ENCODE measurements at places on chromosomes 1 and 21.

DNA sequence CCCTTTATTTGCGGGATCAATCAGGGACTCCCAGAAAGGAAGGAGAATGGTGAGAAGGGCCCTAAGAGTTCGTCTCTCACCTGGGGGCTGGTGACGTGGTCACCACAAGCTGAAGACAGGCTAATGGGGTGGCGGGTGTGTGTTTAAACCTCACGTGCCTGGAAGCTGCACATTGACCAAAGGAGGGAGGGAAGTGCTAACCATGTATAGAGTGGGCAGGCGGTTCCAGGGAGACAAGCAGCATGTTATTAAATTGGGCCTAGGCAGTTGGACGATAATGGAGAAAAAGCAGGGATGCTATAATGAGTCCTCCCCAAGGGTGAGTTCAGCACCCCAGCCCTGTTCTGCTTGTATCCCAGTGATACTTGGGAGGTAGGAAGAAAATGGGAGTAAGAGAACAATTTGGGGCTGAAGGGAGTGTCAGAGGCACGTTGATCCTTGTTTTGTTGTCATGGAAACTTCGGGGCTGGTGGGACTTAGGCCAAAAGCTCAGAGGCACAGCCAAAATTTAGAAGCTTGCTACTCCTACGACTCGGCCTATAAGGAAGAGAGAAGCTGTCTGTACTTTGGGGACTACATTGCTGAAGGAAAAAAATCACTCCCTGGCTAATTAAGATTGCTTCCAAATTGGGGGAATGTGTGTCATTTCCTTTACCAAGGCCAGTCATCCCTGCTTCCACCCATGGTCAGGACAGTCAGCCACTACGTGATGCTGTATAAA lies 33.2 kb upstream of the EPHA8 start:
- DNase-seq, result no peak

- no peak for DNase-seq
Measured at GRCh38 chr1:64608005-64608650, 136.7 kb upstream of the RAVER2 start.

- no peak for DNase-seq
Measured at GRCh38 chr1:235270625-235271024, 57.4 kb downstream of the ARID4B start.

GRCh38 chr1:151993084-151993733 lies 450 bp downstream of the S100A10 start:
- peak; percentile 22 for DNase-seq

- no peak for DNase-seq
Measured at GRCh38 chr1:29200906-29201594, 19.4 kb upstream of the SRSF4 start.

DNA sequence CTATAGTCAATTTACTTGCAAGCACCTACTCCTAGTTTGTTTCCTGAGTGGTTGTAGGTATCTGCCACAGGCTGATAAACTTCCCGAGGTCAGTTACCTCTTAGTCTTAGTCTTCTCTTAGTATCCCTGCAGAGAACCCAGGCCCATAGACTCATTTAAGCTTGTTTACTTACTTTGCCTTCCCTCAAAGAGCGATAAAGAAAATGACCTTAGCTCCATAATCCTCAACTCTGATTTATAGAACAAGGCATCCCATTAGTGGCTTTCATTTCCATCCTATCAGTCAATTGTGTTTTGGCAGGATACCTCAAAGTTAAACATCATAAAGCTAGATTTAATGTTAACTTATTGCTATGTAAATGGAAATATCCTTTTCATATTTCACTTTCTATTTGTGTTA lies 119.7 kb downstream of the UCHL5 start:
- DNase-seq, result no peak

GRCh38 chr1:181179279-181179986 lies 90.9 kb downstream of the IER5 start:
- no peak for DNase-seq

DNA sequence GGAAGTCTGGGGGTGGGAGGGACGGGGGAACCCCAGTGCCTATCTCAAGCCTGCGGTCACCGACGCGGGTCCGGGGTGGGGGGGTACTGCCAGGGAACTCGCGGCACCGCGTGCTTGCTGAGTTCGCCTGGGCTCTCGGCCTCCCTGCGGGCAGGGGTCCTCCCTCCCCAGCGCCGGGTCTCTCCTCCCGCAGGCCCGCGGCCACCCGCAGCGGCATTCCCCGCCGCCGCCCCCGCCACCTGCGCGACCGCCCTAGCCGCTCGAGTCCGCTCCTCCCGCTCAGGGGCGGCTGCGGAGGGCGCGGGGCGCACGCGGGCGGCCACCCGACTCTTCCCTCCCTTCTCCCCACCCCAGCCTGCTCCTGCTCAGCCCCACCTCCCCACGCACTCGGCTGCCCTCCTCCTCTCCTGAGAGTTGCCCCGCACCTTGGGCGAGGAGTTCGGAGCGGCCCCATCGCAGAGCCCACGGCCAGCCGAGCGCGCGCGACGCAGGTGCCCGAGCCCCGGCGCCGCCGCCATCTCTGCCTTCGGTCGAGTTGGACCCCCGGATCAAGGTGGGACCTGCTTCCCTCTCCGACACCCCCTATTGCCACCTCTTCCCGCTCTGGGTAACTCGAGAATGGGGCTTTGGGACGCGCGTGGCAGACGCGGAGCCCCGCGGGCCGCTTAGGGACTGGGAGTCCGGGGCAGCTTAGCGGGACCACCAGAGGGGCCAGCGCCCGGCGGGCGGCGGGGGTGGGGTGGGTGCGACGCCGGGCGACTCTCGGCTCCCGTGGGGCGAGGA lies 105.0 kb downstream of the LEPR start:
- no peak for DNase-seq

GRCh38 chr1:15469361-15469760 lies 6.5 kb upstream of the CELA2B start:
- DNase-seq, result no peak

DNA sequence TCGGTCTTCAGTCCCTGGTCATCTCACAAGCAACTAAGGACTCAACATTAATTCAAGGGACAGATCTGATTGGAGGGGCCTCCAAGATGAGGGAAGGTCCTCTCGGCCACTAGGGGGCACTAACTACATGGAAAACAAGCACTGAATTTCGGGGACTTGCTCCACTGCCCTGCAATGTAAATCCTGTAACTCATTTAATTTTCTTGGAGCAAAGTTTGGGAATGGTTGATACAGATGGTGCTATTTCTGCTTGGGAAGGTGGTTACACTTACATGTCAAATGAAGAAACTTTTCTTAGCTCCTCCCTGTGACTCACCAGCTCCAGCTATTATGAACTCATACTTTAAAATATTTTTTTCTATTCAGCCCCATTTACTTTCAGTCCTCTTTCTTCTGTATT lies 97.4 kb upstream of the KCNJ15 start:
- peak; percentile 34 for DNase-seq

- DNase-seq, result no peak
Measured at GRCh38 chr1:214154596-214155292, 126.2 kb upstream of the SMYD2 start.

GRCh38 chr1:24384251-24385090 lies 29.1 kb downstream of the STPG1 start:
- peak; percentile 31 for DNase-seq

DNA sequence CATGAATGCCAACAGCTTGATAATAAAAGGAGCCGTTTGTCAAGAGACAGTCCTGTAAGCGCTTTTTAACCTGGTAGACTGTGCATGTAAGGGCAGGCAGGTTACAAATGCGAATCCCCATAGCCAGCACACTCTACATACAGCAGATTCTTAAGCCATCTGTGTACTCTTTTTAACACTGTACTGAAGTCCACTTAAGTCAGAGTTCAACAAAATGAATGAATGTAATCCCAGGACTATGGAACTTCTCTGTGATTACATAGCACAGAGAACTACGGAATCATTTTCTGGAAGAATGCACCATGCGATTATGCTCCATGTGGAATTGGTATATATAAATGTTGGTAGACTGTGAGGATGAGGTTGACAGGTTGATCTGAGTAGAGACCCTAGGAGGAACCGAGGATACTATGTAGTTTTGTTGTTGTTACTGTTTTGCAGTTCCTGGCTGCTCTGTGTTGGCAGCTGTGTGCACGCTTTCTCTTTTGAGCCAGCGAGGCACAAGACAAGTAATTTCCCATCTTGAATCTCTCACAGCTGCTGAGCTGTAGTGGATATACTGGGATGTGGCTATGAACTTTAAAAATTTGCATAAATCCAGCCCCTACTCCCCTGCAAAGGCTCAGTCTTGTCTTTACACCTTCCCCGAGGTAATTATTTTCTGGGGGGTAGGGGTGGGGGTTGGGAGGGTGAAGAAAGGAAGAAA lies 21.9 kb downstream of the LRRC8D start:
- no peak for DNase-seq

DNA sequence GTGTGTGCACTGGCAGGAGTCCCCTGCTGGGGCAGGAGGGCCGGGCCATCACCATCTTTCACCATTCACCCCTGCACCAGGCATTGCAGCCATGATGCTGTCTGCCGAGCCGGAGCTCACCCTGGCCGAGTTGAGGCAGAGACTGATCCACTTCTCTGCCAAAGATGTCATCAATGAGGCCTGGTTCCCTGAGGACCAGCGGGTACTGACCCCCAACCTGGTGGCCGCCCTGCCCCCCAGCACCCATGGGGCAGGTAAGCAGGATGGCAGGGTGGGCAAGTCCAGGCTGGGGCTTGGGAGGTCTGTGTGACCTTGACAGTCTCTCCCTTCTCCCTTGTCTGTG lies 18.6 kb downstream of the PCSK9 start:
- DNase-seq, result no peak

- no peak for DNase-seq
Measured at GRCh38 chr21:46095814-46096595, 1.9 kb upstream of the COL6A2 start.

- DNase-seq, result no peak
Measured at GRCh38 chr1:59885160-59885832, 41.3 kb downstream of the CYP2J2 start.

- no peak for DNase-seq
Measured at GRCh38 chr21:14486869-14487268, 59.2 kb downstream of the SAMSN1 start.

DNA sequence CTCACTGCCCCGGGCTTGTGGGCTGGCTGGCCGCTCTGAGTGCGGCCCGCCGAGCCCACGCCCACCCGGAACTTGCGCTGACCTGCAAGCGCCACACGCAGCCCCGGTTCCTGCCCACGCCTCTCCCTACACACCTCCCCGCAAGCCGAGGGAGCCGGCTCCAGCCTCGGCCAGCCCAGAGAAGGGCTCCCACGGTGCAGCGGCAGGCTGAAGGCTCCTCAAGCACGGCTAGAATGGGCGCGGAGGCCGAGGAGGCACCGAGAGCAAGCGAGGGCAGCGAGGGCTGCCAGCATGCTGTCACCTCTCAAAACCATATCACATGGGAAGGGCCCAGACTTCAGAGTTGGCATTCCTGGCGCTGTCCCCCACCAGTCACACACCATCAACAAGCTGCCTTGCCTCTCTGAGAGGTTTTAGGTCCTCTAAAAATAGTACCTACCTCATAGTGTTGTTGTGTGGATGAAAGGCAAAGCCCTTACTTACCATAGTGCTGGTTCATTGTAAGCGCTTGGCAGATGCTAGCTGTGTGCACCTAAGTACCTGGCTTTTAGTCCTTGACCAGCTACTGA lies 13.4 kb downstream of the LDLRAD1 start:
- DNase-seq, result no peak

- DNase-seq, result no peak
Measured at GRCh38 chr1:64842224-64842623, 97.3 kb downstream of the RAVER2 start.

DNA sequence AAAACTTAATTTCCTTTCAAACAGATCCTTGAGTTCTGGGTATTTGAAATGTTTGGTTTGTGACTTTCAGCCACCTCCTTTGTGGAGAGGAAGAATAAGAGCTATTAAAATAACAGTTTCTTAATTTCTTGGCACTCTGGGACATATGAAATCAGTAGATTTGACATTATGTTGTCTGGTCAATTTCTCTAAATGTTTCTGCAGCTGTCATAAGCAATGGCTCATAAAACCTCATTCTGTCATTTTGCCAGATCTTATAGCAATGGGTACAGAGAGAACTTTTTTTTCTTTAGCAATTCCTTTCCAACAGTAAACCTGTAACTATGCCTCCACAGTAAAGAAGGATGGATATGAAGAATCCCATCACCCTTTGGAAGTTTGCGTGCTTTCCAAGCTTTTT lies 52.6 kb downstream of the LAMC1 start:
- no peak for DNase-seq

DNA sequence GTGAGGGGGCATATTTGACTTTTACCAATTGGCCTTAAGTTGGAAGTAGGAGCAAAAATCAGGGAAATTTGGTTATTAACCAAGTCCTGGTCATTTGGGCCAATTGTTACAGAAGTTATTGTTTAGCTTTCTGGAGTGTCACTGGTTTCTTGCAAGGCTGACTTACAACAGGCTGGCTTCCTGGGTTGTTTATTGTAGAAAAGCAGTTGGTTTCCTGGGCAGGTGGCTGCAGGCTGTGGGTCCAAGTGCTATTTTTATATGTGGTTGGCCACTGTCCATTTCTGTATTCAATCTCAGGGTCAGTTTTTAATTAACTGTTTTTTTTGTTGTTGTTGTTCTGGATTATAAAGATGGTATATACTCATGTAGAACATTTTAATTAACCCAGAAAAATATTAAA lies 174.1 kb downstream of the KCNJ6 start:
- DNase-seq, result no peak

- no peak for DNase-seq
Measured at GRCh38 chr1:65292861-65293593, 16.3 kb upstream of the DNAJC6 start.

DNA sequence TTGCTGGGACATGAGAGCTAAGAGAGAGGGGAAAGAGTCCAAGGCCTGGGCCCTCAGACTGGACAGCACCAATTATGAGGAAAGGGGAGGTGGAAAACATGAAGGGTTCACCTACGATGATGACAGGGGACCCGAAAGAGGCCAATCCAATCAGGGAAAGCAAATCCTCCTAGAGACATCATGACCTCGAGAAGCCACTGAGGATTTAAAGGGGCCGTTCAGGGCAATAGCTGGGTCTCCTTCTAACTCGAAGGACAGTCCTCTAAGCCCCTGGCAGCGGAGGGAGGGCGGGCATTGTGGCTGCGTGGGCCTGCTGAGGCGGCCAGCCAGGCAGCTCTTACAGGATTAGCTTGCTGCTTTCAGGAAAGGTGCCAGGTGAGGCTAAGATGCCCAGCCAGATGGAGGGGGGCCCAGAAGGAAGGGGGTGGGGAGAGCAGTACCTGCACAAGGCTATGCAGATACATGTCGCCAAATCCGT lies 7.4 kb downstream of the MEF2D start:
- DNase-seq, result no peak

DNA sequence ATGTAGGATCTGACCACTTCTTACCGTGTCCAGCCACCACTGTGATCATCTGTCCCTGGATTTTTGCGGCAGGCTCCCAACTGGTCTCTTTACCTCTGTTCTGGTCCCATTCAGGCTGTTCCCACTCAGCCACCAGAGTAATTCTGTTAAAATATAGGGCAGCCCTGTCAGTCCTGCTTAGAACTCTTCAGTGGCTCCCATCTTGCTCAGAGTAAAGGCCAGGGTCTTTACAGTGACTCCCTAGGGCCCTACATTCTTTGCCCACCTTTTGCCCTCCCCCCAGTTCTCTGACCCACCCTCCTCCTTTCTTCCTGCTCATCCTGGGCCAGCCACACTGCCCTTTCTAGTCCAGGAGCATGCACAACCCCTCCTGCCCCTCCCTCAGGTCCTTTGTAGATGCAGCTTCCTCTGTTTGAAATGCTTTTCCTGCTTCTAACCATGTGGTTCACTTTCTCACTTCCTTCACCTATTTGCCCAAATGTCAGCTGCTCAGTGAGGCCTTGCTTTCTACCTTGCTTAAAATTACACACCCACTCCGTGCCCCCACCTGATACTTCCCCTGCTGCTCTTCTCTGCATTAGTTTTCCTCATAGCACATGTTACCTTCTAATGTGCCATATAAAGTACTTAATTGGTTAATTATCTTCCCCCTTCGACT lies 7.8 kb downstream of the UBIAD1 start:
- DNase-seq, result peak; percentile 2
